ENCODE measurements at places on chromosomes 7 and 10.

DNA sequence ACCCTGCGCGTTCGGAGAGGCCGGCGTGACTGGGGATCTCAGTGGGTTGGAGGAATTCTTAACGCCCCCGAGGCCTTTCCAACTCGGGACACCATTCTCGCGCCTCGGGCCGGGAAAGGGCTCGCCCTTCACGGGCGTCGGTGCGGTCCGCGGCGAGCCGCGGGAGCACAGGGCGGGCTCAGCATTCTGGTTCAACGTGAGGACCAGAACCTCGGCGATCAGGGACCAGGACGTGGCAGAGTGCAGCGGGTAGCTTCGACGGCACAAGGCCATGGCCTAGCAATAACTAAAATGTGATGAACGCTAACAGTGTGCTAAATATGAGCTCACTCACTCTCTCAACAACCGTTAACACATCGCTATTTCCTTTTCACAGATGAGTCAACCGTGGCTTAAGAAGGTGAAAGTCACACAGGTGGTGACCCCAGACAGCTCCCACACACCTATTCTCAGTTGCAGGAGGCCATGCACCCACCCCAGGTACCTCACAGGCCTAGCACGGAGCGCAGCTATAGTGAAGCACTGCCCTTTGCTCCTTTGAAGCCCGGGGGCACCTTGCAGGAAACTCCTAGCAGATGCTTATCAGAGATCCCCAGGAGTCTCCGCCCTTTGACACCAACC lies 4.5 kb upstream of the EMX2 start:
- DNase-seq = no peak

DNA sequence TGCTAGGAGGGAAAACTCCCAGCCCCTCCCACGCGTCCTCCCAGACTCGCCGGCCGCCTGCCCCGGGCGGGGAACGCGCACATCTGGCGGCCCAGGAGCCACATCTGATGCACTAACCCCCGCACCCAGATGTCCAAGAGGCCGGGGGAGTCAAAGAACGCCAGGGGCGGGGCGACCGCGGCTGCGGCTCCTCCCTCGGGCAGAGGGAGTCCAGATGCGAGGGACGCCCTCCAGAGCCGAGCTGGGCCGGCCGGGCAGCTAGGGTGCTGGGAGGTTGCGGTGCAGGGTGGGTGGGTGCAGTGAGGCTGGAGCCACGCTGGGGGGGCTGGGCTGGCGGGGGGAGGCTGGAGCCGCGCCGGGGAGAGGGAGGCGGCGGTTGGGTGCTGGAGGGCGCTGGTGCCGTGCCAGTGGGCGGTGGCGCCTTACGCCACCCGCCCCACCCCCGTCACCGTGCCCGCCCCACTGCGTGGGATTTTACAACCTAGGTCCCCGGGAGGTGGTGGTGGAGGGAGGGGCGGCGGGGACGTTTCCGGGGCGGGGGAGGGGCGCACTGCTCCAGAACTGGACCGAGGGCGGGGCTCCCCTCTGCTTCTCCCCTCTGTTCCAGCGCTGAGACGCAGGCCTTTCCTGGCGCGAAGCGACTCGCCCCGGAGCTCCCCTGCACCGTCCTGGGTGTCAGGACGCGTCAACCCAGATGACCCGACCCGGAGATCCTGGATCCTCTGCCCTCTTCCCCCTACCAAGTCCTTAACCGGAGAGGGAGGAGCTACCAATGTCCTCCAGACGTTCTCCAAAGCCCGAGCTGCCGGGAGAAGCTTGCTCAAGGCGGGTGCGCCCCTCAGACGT lies 109.1 kb downstream of the REEP3 start:
- DNase-seq = peak; percentile 81

DNA sequence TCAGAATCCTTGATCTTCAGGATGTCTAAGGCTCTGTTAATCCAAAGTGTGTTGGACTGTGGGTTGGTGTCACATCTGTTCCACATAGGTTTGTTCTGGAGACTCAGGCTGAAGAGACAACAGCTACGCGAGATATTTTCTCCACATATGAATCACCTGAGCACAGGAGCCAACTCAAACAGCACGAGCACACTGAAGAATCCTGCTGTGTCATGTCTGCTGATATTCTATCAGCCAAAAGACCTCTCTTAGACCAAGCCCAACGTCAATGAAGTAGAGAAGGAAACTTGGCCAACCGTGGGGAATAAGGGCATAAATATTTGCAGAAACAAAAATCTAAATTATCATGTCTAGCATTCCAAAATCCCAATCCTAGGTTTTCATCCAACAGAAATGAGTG lies 2.7 kb upstream of the TASOR2 start:
- DNase-seq = no peak

- DNase-seq = no peak
Observed at GRCh38 chr7:33578166-33578565, 327.2 kb upstream of the BMPER start.

DNA sequence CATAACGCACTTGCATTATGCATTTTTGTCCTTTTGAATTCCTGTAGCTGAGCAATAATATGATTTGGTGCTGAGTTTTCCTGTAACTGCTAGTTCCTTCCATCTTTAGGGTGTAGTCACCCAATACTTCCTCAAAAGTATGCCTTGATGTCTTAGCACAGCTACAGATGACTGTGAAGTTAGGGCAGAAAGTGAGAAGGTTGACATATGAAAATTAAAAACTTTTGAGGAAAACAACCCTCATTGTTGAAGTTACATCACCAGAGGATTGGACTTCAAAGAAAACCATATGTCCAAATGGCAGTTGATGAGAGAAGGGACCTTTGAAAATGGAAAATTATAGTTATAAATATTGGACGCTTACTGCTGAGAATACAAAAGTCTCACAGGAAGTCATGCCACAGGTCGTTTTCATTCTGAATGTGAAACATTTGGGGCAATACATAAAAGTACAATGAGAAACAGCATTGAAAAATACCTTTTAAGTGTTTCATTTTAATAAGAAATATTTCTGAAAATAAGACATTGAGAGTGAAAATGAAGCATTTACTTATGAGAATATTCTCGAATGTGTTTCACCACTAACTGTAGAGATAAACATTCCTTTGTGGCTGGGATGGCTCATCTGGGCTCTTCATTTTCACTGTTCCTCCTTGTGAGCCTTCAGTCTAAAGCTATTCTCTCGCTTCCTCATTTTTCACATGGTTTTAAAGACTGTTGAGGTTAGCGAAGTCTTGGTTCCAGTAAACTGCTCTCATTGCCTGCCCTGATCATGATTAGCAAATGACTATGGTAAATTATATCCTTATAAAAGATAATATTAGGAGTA lies 61.4 kb upstream of the NME8 start:
- no peak for DNase-seq

DNA sequence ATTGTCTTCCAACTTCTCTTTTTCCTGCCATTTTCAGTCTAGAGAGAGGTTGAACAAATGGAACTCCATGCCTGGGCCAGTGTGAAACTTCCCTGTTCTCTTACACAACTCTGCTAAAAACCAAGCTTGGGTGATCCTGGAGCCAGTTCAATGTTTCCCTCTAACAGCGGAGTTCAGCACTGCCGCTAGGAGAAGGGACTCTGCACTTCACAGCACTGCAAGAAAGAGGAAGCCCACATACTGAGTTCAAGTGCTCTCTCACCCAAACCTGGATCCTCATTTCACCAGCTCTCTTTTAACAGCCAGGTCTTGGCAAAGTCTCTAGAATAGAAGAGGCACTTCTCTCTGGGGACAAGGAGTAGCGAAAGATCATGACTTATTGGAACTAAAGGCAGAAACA lies 18.8 kb downstream of the FOXI2 start:
- no peak for DNase-seq

DNA sequence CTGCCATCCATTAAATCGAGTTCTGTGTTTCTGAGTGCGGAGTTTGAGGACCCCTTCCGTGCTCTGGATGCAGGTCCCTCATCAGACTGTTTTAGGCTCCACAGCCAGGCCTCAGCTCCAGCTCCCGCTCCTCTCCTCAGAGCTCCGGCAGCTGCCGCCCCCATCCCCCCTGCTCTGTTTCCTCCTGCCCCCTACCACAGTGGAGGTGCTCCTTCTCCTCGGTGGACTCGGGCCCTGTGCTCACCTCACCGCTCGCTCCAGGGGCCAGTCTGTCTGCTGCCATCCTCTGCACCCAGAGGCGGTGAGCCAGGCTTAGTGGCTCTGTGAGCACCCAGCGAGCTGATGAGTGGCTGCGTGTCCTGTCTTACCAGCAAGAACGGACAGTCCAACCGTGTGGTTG lies 21.4 kb upstream of the PRKAR1B start:
- DNase-seq = no peak

DNA sequence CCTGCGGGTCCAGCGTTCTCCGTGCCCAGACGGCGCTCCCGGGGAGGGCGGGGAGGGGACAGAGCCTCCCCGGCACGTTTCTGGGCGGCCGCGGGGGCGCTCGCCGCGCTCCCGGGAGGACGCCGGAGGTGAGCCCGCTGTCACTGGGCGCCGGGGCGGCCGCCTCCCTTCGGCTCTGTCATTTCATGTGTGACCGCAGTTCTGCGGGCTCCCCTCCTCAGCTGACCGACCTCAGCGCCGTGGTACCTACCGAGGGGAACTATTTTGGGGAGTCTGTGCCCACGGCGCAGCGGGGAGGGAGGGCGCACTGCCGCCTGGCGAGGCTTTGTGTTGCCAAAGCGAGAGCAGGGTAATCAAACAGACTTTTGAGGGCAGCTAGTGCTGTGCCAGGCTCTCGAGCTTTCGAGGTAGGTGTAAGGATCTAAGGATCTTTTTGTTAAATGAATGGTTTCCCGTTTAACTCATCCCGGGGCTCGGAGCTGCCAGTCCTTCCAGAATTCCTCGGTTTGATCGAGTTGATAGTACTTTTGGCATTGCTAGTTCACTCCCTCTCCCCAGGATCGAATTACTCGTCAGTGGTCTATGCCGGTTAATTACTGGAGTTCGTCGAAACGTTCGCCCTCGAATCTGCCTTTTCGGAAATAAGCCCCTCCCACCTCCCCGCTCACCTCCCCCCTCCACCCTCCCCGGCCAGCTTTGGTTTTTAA lies 1.9 kb downstream of the ARID5B start:
- peak; percentile 69 for DNase-seq

GRCh38 chr10:11125004-11125403 lies 107.3 kb downstream of the CELF2 start:
- no peak for DNase-seq

DNA sequence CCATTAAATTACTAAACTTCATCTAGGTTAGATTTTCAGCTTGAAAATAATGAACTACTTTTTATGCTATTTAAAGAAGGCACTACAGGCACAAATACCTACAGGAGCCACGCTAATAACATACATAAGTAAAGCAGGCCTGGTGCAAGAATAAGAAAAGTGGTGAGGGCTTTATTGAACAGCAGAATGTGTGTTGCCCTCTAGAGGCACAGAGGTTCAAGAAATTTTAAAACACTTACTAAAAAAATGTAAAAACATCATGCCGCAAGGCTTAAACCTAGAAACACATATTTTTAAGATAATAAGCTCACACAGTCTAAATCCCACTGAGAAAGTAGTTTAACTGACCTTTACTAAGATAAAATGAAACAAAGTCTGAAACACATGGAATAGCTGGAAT lies 20.3 kb downstream of the CACUL1 start:
- no peak for DNase-seq

DNA sequence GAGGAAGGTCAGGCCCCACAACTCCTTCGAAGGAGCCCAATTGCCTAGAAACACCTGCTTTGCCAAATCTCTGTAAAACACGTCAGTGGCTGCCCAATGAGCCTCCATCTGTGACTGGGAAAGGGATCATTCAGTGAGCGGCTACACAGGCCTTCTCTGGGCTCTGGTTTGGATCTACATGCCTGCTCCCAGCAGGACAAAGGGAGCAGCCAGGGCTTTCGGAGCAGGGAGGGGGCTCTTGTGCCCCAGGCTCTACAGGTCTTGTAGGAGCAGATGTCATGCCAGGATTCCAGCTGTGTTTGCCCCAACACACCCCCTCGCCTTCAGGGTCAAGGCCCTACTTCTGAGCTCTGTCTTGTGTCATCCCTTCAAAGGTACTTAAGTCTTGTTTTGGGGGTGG lies 73.5 kb downstream of the CLEC2L start:
- no peak for DNase-seq

GRCh38 chr10:12969951-12970350 lies 31.6 kb downstream of the CCDC3 start:
- no peak for DNase-seq

DNA sequence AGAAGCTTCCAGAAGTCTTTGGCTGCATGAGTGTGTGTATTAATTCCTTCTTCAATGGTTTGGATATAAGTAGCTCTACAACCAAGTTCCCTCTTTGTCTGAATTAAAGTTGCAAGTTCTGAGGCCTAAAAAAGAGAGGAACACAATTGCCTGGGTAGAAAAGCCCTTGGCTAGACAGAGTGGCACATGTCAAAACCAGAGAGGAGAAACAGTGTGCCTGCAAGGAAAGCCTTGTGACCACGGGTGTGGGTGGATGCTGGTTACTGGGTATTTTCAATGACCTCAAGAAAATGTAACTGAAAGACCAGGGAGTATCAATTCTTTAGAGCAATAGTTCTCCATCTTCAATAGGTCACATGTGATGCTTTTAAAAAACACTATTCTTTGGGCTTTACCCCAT lies 148.3 kb downstream of the SVIL start:
- no peak for DNase-seq

Data from NCI-H2081 (cell line).